ENCODE measurements at places on chromosomes 11 and 22.

GRCh38 chr22:17969701-17970113 is 54.7 kb downstream of the MICAL3 start:
- no peak for DNase-seq

- no peak for DNase-seq
These were observed 17.0 kb upstream of the KCNJ11 start for GRCh38 chr11:17405232-17406005.

GRCh38 chr11:66936311-66936711 is 21.9 kb downstream of the PC start:
- no peak for DNase-seq

DNA sequence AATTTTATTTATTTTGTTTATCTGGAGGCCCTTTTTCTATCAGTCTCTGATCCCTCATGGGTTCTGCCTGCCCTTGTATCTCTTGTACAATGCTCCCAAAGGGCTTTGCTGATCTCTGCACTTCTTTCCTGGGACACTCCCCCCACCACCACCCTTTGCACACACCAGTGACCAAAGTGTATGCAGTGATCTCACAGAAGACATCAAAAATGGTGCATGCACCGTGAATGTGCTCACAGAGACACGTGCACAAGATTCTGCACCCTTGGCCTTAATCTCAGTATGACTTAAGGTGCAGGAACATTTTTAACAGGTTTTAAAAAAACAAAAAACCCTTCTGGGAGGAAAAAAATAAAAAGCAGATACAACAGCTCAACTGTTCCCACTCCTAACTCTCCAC is 12.2 kb upstream of the ADSL start:
- DNase-seq: no peak

DNA sequence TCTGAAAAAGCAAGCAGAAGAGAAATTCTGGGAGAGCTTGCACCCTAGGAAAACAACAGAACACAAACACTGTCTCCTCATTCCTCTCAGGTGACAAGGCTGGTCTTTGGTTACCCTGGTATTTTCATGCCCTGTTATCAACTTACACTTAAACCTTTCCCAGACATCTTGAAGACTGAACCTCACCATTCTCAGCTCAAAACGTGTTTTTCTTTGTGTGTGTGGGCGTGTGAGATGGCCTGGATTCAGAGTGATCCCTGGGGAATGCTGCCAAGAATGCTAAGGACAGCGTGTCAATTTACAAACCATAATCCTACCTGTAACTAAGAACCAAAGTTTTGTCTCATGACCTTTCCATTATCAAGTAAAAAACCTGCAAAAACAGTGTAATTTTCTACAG is 33.3 kb downstream of the ELF5 start:
- DNase-seq: no peak

GRCh38 chr11:125412509-125412908 is 83.6 kb downstream of the FEZ1 start:
- DNase-seq: no peak

GRCh38 chr22:29476116-29476515 is 3.9 kb upstream of the NEFH start:
- DNase-seq: no peak

DNA sequence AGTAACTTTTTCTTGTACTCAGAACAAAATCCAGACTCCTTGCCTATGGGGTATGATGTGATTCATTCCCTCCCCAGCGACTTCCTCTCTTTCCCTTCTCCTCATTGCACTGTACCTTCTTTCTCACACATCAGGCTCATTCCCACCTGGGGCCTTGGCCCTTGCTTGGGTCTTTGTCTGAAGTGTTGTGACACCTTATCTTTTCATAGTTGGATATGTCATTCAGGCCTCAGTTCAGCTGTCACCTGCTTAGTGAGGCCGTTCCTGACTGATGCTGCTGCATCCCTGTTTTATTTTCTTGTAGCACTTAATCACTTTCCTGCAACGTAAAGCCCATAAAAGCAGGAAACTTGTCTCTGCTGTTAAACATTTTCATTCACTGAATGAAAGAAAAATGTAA is 39.9 kb downstream of the ZDHHC13 start:
- no peak for DNase-seq

DNA sequence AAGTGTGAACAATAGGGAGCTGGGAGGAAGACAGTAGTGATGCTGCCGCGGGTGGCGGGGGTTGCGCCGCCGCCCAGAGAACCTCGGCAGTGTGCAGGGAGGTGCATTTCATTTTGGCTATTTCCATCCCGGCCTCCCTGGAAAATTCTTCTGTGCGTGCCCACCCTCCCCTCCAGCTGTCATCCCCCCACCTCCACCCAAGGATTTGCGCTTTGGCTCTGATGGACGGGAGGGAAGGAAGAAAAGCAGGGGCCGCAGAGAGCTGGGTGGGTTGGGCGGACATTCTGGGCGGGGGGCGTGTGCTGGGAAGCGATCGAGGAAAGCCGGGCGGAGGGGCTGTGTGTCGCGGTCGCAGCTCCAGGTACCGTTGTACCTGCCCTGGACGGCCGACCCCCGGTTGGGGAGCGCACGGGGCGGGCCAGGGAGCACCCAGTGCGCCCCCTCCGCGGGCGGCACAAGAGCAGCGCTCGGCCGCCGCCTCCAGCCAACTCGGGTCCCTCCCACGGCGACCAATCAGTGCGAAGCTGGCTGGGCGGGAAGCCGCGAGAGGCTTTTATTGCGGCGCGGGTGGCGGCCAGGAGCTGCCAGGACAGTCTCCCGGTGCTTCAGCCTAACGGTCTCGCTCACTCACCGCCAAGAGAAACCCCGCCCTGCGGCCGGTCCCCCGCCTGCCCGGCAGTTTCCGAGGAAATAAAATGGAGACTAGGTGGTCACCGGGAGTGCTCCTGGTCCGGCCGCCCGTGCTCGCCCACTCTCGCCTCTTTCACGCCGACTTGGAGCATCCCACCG is 1.6 kb downstream of the NCAM1 start:
- no peak for DNase-seq

- DNase-seq: no peak
These were observed 14.5 kb downstream of the HSPA8 start for GRCh38 chr11:123047266-123047946.
